HCEC 1CT (cell line): ENCODE measurements at places on chromosomes 11 and 22.

- no peak for DNase-seq
These were observed 64.8 kb downstream of the RPUSD4 start for GRCh38 chr11:126146454-126147192.

- DNase-seq = no peak
These were observed 29.4 kb upstream of the PDE3B start for GRCh38 chr11:14614091-14614622.

DNA sequence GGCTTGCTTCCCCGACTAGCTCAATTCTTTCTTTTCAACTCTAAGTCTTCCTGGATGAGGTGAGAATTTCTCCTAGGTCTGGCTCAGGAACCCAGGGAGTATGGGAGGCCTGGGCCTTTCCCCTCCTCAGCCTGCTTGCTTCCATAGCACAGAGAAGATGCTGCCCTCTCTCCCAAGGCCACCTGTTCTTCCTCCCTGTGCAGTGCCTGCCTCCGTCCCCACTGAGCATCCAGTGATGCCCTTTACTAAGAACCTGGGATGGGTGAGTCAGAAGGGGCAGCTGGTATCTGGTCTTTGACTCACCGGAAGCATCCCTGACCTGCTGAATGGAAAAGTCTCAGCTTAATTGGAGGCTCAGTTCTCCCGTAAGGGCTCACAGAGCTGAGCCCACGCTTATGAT, 607.9 kb downstream of the BUD13 start:
- no peak for DNase-seq

DNA sequence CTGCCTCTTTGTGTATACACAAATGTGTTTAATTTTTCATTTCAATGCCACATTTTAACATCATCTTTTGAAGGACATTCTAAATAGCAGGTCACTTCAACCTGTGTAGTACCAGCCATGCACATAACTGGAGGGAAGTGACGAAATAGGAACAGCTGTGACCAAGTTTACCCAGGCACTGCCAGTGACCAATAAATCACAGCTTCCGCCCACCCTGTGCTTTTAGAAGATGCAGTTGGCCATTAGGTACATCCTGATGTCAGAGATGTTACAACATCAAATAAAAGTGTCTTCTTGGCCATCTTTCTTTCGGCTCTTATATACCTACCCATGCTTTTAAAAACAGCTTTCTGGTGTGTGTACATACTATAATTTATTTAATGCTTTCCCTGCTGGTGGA, 7.8 kb downstream of the LDLRAD3 start:
- DNase-seq = no peak

- DNase-seq = peak; percentile 35
These were observed 15.2 kb downstream of the TMPRSS5 start for GRCh38 chr11:113690619-113691569.

DNA sequence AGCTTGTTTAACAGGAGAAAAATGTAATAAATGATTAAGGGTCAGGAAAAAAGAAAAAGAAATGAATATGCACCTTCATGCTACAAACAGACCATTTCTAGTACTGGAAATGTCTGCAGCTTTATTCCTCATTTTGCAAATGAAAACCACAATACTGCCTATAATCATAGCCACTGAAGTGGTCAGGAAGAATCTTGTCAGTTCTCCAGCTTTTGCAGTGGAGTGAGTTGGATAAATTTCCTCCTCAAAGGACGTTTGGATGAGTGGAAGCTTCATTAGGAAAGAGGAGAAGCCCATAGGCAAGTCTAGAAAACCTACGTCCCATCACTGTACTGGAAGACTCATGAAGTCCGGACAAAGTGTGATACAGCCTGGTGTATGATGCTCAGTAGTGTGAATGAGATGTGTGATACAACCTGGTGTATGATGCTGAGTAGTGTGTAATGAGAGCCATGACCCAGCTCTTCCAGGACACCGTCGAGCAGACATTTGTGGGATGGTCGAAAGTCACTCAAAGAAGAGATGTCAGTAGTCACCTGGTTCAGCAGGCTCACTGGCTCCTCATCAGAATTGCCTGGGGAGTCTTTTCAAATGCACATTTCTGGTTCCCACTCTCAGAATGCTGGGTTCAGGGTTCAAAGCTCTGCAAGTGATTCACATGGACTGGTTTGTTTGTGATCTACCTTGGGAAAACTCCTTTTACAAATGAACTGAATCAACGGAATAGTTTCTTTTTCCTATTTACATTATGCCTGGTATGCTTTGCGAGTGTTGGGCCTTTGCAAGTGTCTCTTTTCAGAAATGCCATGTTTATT, 101.3 kb downstream of the PDHX start:
- no peak for DNase-seq

GRCh38 chr11:57299150-57299737, 25.5 kb downstream of the TNKS1BP1 start:
- no peak for DNase-seq

DNA sequence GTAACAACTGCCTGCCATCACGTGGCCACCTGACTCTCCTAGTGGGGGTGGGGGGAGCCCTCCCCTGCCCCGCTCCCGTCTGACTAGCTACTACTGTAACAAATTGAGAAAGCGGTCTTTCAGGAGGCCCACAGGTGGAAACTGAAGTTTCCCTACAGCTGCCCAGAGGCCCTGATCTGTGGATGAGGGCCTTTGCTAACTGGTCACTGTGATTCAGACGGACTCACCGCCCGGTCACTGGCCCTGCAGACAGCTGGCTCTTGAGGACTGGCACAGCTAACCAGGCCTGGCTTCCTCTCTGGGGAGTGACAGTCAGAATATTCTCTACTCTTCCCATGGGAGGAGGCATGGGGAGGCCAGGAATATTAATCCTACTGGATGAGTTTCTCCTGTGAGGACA, 116.8 kb downstream of the ARHGAP8 start:
- DNase-seq = no peak

DNA sequence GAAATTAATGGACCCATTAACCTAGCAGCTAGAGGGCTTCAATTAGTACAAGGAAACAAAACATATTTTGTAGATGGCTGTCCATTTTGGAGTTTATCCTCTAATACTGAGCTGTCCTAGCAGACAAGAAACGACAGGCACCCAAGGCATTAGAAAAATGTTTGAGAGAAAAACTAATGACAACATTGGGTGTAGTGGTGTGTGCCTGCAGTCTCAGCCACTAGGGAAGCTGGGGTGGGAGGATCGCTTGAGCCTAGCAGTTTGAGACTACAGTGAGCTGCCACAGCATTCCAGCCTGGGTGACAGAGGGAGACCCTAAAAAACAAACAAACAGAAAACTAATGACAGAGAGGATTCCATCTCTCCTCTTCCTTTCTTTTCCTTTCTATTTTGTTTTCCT, 1.5 kb downstream of the A4GALT start:
- no peak for DNase-seq

DNA sequence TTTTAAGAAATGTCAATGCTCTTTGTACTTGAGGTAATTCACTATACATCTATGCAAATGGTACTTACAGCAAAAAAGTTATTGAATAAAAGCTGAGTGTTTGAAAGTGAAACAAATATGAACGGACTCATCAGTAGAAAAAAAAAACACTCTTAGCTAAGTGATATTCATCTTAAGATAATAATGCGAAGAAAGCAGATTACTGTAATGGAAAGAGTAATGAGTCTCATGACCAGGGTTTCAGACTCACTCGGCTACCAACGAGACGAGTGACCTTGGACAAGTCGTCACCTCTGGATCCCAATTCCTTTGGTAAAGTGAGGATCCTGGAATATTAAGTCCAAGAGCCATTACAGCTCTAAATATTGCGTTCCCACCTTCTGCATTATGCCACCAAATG, 57.0 kb downstream of the PACSIN2 start:
- no peak for DNase-seq

DNA sequence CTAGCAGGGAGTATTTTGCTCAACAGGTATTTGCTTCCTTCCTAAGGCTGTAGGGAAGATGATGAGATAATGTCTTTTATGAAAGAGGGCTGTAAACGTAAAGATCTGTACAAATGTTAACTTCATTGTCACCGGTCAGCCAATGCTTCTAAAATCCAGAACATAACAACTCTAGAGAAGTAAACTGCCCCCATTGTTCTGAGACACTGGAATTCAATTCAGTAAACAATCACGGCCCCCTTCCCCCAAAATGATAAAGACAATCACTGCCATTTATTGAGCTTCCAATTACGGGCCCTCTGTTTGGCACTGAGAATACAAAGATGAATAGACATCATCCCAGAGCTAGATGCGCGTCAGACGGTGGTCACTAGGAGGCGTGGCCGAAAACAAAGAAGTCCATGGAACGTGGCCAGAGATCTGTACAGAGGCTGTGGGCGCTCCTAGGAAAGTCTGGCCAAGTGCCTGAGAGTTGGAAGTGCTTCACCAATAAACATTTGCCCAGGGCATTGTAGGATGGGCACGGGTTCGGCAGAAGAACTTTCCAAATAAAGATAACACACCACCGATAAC, 576 bp downstream of the TMEM258 start:
- DNase-seq = peak; percentile 83

GRCh38 chr22:48596111-48596850, 1231.4 kb downstream of the BRD1 start:
- DNase-seq = no peak

GRCh38 chr11:129457321-129457720, 81.7 kb downstream of the BARX2 start:
- no peak for DNase-seq

DNA sequence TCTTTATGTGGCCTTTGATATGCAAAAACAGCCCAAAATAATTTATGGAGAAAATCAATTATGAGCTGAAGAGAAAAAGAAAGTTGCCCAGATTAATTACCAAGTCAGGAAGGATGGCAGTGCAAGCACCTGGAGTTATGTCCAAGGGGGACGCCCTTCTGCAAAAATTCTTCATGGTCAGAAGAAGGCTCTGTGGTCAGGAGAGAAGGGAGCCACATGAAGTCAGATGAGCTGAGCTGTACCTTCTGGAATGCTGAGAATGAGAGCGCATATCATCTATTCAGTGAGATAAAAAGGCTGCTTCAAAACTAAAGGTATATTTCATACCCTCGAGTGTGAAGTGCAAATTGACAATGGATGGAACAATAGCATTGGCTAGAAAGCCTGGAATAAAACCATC, 607.4 kb downstream of the NTM start:
- DNase-seq = peak; percentile 57

GRCh38 chr22:25741692-25742626, at the start of gene MYO18B:
TSS of gene MYO18B (plus strand) at chr22:25742188. CDS start at chr22:25761093, 18,905 bp downstream.
- no peak for DNase-seq

DNA sequence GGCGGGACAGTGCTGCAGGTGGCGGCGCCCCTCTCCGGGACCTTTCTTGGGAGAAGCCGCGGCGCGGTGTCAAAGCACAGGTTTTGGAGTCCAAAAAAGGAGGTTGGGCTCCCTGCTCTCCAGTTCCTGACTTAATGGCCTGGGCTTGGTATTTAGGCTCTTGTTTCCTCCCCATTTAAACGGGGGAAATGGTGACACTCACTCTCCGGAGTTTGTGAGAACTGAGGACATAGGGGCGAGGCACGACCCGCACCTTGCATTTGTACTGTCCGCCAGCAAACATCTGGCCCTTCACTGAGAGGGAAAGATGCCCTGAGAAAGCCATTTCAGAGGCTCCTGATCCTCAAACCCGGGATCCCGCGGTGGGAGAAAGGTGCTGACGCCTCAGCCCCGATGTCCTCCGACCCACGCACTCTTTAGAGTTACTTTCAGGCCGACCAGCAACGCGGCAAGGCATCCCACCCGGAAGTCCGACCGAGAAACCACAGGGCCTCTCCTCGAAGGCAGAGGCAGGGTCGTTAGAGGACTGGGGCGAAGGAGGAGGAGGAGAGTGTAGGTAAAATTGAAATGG, 2.9 kb upstream of the WDR74 start:
- DNase-seq = no peak

DNA sequence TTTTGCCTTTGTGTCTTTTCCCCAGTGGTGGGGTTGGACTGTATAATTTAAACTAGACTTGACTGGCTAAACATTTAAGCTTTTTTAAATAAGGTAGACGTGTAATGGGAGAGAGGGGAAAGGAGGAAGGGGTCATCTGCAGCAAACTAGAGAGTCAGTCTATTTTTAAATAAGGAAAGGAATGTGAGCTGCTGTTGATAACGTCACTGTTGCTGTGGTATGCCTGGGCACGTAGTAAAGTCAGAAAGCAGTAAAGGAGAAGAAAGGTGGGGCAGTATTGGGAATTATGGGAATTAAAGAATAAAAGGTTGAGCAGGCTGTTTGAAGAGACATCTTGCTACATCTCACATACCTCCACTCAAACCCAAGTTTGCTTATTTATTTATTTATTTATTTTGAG, 80.4 kb upstream of the FSHB start:
- no peak for DNase-seq

GRCh38 chr11:64229744-64230170, 591 bp upstream of the DNAJC4 start:
- DNase-seq = no peak

DNA sequence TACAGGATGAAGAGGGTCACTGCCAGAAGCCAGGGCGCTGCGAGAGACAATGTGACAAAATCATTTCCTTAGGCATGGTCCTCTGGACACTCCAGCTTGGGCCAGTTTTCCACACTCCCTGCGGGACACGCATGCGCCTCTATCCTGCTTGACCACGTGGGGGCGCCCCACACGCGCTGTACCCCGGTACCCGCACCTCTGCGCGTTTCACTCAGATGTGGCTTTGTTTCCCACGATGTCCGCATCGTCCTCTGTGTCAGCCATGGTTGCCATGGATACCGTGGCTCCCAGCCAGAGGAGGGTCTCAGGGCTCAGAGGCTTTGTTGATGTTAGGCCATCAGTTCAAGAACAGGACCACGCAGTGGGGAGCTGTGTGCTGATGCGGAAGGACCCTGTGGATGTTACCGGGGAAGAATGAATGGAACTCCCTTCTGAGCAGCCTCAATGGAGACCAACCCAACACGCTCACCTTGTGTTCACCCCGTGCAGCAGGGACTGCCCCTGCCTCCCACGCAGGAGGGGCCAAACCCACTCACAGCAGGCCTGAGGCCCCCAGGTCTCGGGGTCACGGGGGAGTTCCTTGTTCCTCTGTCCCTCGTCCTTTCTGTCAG, 101.1 kb upstream of the SLC22A12 start:
- peak; percentile 34 for DNase-seq

- DNase-seq = peak; percentile 99
These were observed 3.0 kb downstream of the C11orf68 start for GRCh38 chr11:65915821-65916251.

- DNase-seq = no peak
These were observed 20.7 kb upstream of the CPT1A start for GRCh38 chr11:68862421-68862820.

GRCh38 chr11:22752908-22753310, 76.7 kb downstream of the SVIP start:
- no peak for DNase-seq

- no peak for DNase-seq
These were observed 47.6 kb downstream of the BRD1 start for GRCh38 chr22:49779853-49780697.

GRCh38 chr22:49262167-49262566, 565.5 kb downstream of the BRD1 start:
- no peak for DNase-seq

DNA sequence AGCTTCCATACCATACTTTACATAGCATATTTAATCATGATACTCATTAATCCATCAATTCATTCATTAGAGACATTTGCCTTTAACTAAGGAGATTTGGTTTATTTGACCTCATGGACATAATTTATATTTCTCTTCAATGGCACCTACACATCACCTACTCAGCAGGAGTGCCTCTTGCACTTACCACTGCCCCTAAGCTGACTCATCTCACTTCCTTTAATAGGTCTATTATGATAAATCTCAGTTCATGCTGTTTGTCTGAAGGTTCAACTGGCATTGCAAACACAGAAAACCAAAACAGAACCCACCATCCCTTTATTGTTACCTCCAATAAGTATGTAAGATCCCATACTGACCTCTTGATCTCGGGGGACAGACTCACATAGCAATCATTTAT, 186.7 kb downstream of the LUZP2 start:
- DNase-seq = no peak

GRCh38 chr11:9030601-9031000, 26.8 kb upstream of the NRIP3 start:
- no peak for DNase-seq
